ENCODE measurements at places on chromosomes 4 and X.
A peak's percentile ranks its signal among the peaks of the same experiment; 100 is the strongest.

GRCh38 chrX:136584545-136584944 lies 52.5 kb downstream of the VGLL1 start:
- peak; percentile 41 for DNase-seq

- DNase-seq: no peak
Measured at GRCh38 chrX:129530410-129530809, 7.1 kb upstream of the SMARCA1 start.

GRCh38 chrX:101774340-101774739 lies 114.7 kb upstream of the ARMCX2 start:
- DNase-seq: no peak

DNA sequence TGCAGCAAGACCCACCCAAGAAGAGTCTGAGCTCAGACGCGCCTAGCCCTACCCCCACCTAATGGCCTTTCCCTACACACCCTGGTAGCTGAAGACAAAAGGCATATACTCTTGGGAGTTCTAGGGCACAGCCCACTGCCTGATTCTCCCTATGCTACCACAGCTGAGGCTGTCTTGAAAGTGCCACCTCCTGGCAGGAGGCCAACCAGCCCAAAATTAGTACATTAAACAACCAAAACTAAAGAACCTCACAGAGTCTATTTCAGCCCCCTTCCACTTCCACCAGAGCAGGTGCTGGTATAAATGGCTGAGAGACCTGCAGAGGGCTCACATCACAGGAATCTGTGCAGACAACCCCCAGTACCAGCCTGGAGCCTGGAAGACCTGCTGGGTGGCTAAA lies 119.1 kb downstream of the HMGN5 start:
- no peak for DNase-seq

- DNase-seq: no peak
Measured at GRCh38 chr4:23384741-23385140, 505.1 kb downstream of the PPARGC1A start.

DNA sequence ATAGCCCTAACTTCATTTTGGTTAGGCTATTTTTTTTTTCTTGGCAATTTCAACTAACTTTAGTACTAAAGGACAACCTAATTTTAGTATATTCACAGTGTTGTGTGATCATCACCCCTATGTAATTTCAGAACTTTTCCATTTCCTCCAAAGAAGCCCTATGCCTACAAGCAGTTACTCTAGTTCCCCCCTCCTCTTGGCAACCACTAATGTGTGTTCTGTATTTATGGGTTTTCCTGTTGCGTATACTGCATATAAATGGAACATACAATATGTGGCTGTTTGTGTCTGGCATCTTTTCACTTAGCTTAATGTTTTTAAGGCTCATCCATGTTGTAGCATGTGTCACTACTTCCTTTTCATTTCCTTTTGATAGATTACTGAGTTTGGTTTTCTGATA lies 57.6 kb downstream of the N4BP2 start:
- no peak for DNase-seq

GRCh38 chr4:26330946-26331345 lies 10.1 kb downstream of the RBPJ start:
- no peak for DNase-seq

DNA sequence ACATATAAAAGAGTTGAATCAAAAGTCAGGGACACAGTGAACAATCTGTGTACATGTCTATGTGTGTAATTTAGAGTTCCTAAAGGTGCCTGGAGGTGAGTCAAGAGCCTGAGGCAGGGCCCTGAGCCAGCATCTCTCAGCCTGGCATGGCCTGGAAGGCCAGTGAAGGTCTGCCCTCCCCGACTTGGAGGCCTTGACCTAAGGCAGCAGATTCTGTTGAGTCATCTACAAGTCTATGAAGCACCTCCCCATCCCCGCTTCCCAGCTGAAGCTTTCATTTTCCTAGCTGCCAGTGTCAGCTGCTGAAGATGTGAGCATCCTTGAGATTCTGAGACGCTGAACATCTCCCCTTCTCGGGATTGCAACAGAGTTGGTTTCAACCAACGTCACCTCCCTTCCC lies 583.9 kb downstream of the BCOR start:
- no peak for DNase-seq

GRCh38 chr4:186189656-186190055 lies 1.7 kb upstream of the CYP4V2 start:
- no peak for DNase-seq

Data from stimulated activated CD8-positive, alpha-beta memory T cell treated with anti-CD3 and anti-CD28 coated beads, Interleukin-4, amount 100 ng/mL, for 48 hours (primary cell).